Activated CD4-positive, alpha-beta T cell treated with anti-CD3 and anti-CD28 coated beads, Interleukin-2, amount 50 U/mL, for 4 hours (primary cell): ENCODE measurements at places on chromosomes 11 and 22.

- DNase-seq = no peak
Observed at GRCh38 chr11:17760102-17761029, 25.8 kb downstream of the KCNC1 start.

DNA sequence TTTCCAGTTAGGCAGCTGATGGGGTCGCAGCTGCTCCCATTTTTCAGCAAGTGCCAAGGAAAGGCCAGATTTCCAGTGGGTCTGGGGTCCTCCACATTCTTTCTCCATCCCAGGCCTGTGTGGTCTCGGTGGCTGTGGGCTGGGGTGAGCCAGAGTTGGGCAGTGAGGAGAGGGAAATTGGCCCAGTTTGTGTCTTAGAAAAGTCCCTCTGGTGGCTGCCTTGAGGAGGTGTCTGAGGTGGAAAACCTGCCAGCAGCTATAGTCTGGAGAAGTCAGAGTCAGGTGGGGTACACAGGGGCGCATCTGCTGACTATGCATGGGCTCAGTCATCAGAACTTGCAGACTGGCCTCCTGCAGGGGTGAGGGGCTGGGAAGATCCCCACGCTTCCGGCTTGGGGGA lies 30.5 kb downstream of the MRGPRD start:
- no peak for DNase-seq

- no peak for DNase-seq
Observed at GRCh38 chr11:99343117-99343516, 322.4 kb downstream of the CNTN5 start.

GRCh38 chr11:96197103-96197502 lies 145.9 kb downstream of the MAML2 start:
- DNase-seq = no peak

DNA sequence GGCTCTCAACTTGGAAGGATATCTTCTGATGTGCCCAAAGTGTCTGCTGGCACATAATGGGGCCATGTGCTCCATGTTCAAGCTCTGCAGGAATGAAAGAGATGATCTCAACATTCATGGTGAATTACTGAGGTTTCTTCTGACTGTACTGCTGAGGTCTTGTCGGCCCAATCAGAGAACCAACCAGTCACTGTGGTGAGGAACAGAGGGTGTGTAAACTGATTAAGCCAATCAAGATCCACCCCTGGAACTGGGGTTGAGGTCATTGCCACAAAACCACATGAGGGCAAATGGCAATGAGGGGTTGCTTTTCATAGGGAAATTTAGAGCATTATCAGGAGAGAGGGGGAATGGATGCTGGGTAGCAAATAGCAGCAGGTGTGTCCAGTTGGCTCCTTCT lies 152.3 kb upstream of the RAG2 start:
- DNase-seq = no peak

DNA sequence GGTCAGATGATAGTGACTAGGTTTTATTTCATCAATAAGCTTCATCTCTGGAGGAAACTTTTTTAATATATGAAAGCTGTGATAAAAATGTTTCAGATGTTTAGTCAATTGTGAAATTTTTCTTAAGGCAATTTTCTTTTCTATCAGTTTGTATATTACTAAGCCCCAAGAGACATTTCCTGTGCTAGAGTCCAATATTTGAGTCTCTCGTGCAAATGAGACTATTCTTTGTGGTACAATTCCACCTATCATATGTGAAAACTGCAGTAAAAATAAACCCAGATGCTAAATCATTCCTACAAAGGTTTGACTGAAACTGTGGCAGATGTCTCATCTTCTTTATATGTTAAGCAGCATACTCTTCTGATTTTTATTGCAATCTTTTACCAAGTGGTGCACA lies 28.0 kb downstream of the CTR9 start:
- DNase-seq = no peak

DNA sequence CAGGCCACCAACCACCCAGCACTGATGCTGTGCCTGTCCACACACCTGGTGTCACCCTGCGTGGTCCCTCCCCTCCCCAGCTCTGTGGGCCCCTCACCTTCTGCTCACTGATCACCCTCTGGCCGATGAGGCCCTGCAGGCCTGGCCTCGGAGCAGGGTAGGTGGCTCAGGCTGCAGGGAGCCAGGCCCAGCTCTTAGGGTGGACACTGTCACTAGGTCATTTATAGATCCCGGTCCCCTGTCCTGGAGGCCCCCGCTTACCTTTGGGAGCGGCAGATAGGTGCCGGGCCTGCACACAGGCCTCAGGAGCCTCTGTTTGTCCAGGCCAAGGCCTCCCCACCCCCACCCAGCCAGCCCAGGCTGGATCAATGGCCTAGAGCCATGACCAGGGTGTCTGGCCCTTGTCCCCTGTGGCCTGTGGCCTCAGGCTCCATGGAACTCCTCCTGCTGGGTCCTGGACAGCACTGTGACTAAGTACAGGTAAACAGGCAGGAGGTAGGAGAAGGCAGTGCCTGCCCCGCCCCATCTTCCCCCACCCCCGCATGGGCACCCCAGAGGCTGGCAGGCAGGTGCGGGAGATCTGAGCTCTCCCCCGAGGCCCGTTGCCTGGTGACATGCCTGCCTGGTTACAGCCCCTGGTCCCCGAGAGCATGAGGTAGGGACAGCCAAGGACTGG lies at the start of gene TMPRSS6:
Gene TMPRSS6 (minus strand): TSS at position 472 of the 676 bp plus-strand sequence. CDS start 6,296 bp downstream, outside the sequence.
- DNase-seq = no peak

DNA sequence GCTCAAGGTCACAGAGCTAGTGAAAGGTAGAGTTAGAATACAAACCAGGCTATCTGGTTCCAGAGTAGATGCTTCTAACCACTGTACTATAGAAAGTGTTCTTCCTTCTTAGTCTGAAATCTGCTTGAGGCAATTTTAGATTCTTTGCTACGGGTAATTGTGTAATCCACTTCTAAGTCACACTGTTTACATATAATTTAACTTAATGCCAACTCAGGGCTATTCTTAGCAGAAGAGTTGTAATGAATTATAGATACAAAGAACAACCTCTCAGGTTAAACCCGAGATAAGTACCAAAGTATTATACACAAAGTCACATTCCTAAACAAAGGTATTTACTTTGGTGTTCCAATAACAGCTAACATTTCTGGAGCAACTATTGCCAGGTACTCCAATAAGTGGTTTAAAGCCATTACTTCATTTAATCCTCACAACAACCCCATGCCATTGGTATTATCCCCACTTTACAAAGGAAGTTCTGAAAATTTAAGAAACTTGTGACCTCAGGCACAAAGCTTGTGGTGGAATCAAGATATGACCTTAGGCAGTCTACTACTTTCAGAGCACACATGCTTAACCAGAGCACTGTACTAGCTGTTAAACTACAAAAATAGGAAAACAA lies 31.1 kb upstream of the DDI1 start:
- no peak for DNase-seq

DNA sequence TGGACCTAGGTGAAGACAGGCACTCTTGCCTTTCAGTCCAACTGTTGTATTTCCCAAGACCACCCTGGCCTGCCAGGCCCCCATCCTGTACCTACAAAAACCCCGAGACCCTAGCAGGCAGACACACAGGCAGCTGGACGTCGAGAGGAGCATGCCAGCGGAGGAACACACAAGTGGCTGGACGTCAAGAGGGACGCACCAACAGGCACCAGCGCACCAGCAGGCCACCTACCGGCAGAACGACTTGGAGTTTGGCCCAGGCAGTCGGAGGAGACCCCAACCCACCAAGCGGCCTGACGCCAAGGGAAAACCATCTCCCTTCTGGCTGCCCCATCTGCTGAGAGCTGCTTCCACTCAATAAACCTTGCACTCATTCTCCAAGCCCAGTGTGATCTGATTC lies 1883.4 kb upstream of the RAG2 start:
- no peak for DNase-seq

GRCh38 chr11:64088162-64089026 lies 52.7 kb downstream of the FLRT1 start:
- DNase-seq = no peak

DNA sequence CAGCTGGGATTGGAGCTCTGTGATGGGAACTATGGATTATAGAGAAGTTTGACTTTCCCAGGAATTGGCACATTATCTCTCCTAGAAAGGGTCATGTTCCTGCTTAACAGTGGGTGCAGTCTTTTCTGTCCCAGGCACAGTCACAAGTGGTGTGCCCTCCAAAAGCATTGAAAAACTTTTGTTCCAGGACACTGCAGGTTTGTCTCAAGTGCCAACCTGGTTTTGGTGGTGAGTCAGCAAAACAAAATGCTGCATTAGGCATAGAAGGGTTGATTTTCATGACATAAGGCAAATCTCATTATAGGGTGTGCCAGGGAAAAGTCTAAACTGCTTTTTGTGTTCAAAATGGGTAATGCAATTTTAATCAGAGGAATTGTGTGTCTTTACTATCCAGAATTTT lies 4.9 kb downstream of the HTATIP2 start:
- no peak for DNase-seq

DNA sequence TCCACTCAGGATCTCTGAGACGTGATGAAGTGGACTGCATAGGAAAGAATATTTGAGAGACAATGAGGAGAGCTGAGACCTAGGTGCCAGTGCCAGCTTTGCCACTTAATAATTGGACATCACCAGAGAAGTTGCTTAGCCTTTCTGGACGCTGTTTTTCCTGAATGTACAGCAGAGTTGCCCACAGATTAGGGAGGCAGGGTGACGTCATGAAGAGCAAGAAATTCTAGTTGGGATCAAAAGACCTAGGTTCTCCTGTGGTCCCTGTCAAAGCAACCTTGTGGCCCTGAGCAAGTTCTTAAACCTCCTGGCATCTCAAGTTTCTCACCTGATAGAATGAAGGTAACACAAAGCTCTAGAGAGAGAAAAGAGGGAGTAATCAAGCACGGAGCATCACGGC lies 174.6 kb upstream of the TENM4 start:
- DNase-seq = no peak

DNA sequence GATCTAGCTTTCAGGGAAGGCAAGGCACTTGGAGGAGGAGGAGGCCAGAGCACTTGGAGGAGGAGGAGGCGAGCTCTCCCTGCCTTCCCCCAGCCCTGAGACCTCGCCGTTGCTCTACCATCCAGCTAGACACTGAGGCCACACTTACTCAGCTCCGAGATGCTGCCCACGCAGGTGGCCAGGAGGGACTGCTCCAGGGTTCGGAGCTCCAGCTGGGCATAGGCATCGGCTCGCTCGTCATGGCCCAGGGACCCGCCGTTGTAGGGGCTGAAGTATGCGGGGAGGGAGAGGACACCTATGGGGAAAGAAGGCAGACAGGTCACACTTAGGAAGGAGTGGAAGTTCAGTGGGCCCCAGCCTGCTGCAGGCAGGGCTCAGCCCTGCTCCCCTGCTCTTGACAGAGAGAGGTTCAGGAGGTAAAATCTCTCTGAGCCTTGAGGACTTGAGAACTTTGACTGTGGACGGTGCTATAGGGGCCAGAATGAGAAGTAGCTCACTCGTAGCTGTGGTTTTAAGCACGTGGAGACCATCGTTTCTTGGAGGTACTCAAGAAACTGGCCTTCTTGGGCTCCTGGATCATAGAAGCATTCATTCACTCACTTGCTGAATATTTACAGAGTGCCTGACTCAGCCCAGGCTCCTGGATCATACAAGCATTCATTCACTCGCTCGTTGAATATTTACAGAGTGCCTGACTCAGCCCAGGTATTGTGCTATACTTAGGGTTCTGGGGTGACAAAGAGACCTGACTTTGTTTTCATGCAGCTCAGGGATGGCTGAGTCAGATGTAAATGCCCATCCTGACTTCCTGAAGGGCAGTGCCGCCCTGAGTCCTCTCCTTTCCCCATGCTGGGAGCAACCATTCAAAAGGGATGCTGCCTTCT lies 99.2 kb downstream of the NAT10 start:
- no peak for DNase-seq

GRCh38 chr11:121645001-121645400 lies 192.2 kb upstream of the SORL1-AS1 start:
- no peak for DNase-seq

GRCh38 chr11:129721685-129722084 lies 94.0 kb upstream of the TMEM45B start:
- no peak for DNase-seq

DNA sequence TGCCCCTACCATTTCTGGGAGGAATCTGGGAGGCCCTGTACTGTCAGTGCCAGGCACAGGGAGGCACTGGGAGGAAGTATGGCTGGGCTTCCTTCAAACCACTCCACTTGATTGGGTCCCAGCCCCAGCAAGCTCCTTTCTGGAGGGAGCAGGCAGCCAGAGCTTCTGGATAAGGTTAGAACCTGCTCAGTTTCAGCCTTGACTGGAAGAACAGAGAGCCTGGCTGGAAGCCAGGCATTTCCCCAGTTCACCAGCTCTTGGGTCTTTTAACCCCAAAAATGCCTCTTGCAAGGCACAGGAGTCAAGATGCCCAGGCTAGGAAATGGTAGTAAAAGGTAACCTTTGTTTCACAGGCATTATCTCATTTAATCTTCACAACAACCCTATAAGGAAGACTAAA lies 9.0 kb upstream of the KCTD14 start:
- no peak for DNase-seq

- DNase-seq = peak; percentile 93
Observed at GRCh38 chr11:65416341-65416824, 6.2 kb upstream of the NEAT1 start.

DNA sequence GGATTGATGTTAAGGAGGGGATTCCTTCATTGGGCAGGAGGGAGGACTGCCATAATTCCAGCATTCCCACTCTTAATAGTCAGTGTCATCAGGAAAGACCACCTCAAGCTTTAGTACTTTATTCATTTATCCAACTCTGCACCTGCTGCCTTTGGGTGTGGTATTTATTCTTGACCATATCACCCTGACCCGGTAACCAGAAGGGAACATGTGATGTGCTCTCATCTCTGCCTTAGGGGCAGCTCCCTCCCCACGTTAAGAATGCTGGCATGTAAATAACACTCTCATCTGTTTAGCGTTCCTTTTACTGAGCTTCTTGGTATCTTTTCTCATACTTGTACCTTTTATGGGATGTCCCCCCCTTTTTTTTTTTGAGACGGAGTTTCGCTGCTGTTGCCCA lies 7.7 kb downstream of the CAT start:
- no peak for DNase-seq

- DNase-seq = no peak
Observed at GRCh38 chr11:76574406-76574805, 96.1 kb downstream of the LRRC32 start.

GRCh38 chr11:118304568-118305248 lies at the start of gene CD3E:
Gene CD3E (plus strand): TSS chr11:118304730. CDS start chr11:118304953, 223 bp downstream.
- DNase-seq = peak; percentile 43

DNA sequence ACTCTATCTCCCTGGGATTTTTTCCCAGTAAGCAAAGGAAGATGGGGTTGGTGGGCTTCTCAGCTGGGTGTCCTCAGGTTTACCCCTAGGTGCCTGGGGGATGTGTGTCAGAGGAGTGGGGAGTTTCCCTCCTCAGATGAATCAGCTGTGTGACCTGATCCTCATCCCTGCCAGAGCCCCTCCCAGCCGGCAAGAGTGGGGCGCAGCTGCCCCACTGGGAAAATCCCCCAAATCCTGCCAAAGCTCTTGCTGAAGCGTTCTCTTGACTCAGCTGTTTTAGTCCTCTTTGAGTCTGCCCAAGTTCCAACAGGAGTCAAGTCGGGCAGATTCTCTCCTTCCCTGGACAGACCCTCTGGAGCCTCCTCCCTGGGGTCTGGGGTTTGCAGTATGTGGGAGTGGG lies 6.0 kb downstream of the C11orf68 start:
- DNase-seq = no peak
